ENCODE measurements at places on chromosomes 5 and 9. TPM values are rescaled to one million over a fixed set of nuclear protein-coding genes. Genes with fewer than 3 reads are reported as not detected.

GRCh38 chr5:141260458-141261237 is 15.5 kb downstream of the PCDHB15 start:
- no peak for DNase-seq

Gene ANKRD18B
- polyA plus RNA-seq, result 0.74 TPM

DNA sequence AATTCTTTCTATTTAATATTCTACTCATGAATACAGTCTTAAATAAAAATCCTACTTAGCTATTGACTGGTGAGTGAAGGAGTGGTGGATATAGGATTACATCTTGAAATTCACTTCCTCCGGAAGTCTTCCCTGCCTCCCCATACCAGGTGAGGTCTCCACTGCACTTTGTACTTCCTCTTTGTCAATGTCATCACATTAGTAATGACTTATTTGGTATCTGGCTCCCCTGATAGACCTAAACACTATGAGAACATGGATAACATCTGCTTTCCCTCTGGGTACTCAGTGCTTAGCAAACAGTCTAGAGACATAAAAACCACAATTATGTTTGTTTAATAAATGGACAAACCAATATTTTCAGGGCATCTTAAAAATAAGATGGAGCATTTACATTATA is 532.1 kb downstream of the PDE4D start:
- DNase-seq, result no peak

Gene MATR3
- polyA plus RNA-seq, result 97.0 TPM

DNA sequence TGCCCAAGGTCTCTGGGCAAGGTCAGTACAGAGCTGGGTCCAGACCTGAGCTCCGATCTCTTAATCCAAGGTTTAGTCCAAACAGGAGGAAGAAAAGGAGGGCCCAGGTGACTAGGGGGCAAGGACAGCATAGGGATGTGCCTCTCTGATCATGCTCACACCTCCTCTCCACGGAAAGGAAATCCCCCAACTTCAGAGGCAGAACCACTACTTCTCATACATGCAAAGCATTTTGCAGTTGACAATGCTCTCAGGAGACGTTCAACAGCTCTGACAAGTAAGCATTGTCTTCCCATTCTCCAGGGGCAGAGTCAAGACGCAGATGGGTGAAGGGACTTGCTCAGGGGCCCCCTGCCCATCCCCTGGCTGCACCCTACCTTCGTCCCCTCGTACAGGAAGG is 8.7 kb upstream of the CORO2A start:
- no peak for DNase-seq

Gene SPATA31D4
- polyA plus RNA-seq, result not detected

GRCh38 chr5:111984044-111984443 is 227.1 kb upstream of the NREP start:
- DNase-seq, result peak; percentile 92

Data from BJ (cell line).